WTC11 (cell line): ENCODE measurements at places on chromosomes 16 and 17.

DNA sequence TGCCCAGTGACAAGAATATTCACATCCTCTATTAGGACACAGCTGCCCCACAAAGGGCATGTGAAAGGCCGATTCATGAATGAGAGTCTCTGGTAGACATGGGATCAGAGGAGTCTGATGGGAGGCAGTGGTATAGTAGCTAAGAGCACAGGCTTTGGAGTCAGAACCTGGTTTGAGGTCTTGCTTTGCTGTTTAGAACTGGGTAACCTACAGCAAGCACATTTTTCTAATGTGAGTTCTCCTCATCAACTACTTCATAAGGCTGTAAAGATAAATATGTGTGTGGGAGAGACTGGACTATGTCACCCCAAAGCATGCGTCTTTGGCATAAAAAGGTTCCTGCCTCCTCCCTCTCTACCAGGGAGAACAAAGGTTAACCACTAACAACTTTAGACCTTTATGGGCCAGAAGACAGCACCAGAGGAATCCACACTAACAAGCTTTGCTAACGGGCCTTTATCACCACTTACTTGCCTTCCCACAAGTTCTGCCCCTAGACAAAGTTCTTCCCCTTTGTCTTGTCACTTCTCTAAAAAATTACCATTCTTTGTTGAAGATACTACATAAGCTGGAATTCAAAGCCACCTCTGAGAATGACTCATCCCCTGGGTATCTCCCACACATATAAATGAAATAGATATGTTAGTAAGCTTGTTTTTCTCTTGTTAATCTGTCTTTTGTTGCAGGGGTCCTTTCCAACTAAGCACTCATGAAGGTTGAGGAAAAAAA, 21.1 kb downstream of the CDR2 start:
- DNase-seq: no peak

- no peak for DNase-seq
These were observed 24.3 kb upstream of the ZNF750 start for GRCh38 chr17:82863941-82864712.

- DNase-seq: no peak
These were observed 31.0 kb downstream of the PMM2 start for GRCh38 chr16:8828541-8829165.

DNA sequence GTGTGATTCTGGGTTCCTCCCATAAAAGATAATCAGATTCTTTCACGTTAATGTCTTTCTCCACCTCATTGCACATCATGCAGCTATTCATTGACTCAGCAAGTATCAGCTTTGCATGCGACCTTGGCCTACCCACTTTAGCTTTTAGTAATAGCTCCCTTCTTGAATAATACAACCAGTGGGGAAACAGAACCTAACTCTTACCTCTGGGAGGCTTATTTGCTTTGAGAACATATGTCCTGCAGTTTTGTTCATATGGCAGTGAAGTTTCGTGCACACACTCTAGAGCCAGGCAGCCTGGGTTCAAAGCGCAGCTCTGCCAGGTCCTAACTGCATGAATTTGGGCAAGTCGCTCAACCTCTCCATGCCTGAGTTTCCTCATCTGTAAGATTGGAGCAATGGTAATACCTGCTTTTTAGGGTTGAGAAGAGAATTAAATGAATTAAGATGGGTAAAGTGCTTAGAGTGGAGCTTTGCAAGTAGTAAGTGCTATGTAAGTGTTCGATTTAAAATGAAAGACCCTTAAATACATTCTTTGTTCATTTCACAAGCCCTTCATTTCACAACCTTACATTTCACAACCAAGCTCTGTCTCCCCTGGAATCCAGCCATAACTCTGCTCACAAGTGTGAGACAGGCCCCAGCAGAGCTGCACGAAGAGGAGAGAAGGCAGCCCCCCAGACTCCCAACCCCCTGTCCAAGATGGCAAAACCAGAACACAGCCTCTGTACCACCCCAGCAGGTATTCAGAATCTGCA, 29.3 kb downstream of the MAPT start:
- DNase-seq: no peak

- DNase-seq: no peak
These were observed 52.1 kb downstream of the CACNG3 start for GRCh38 chr16:24308200-24308599.

GRCh38 chr17:72860778-72861177, 231.7 kb downstream of the SLC39A11 start:
- no peak for DNase-seq

- DNase-seq: no peak
These were observed 102.6 kb downstream of the SDR42E1 start for GRCh38 chr16:81908466-81909262.

GRCh38 chr17:67107171-67107570, 62.8 kb downstream of the CACNG1 start:
- DNase-seq: no peak

DNA sequence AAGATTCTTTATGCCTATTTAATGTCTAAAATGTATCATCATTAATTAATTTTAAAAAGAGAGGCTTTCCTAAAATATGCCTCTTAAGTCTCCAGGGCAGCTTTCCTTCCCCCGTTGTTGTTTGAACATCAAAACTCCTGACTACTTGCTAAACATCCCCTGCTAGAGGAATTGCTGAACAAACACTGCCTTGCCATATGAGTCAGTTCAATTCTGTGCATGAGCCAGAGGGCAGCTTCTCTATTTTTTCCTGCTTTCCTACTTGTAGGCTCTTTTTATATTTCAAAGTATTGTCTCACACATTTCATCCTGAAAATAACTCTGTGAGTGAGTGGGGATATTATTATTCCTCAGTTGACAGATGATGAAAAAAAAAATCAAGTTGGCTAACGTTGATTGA, 143.4 kb downstream of the HS3ST4 start:
- no peak for DNase-seq

DNA sequence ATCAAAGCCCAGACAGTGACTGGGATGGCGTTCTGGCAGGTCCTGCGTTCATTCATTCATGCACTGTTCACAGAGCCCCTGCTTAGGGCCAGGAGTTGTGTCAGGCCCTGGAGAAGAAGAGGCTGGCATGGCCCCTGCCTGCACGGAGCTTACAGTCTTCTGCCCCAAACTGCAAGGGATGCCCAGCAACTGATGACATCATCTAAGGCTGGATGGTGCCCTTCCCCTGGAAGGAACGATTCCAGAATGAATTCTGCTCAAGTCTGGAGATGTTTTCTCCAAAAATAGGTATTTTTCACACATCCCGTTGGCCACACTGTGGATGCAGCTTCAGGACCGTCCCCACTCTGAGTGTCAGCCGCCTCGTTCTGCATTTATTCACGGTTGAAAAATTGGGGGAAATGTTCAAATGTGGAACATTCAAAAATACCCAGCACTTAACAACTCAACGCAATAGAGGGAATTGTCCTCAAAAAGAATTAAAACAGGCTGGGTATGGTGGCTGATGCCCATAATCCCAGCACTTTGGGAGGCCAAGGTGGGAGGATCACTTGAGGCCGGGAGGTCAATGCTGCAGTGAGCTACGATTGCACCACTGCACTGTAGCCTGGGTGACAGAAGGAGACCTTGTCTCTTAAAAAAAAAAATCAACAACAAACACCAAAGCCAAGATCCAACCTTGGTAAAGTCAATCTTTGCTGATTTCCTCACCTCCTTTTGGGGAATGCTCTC, 23.8 kb upstream of the CACNG5 start:
- DNase-seq: no peak

DNA sequence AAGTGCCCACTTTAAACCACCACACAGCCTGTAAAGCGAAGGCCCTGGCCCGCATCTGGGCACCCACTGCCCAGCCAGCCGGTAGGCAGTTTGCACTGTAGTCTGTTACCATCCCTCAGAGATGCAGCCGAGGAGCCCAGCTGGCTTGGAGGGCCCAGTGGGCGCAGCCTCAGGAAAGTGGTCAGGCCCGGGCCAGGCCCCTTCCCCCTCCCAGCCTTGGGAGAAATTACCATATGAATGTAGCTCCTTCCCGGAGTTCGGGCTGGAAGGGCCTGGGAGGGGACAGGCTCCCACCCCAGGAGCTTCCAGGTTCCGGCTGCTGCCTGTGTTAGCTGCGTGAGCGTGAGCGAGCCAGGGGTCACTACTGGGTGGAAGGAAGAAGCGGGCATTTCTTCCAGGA, 325.4 kb downstream of the SEC14L1 start:
- peak; percentile 87 for DNase-seq

- peak; percentile 44 for DNase-seq
These were observed 9.1 kb upstream of the COL1A1 start for GRCh38 chr17:50210240-50211225.

- no peak for DNase-seq
These were observed 102.2 kb upstream of the SDK2 start for GRCh38 chr17:73746314-73747073.

GRCh38 chr17:73924909-73925186, 278.6 kb upstream of the RPL38 start:
- no peak for DNase-seq
